Epithelial cell of proximal tubule (primary cell): ENCODE measurements at places on chromosomes 1 and 21.

DNA sequence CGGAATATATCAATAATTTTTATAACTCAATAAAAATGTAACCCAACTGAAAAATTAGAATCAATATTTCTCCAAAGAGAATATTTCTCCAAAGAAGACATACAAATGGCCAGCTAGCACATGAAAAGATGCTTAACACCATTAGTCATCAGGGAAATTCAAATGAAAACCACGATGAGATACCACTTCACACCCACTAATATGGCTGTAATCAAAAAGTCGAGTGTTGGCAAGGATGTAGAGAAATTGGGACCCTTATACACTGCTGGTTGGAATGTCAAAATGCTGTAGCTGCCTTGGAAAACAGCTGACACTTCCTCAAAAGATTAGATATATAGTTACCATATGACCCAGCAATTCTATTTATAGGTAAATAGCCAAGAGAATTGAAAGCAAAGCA lies 133.0 kb downstream of the GPR52 start:
- DNase-seq: no peak

GRCh38 chr1:40849801-40850592 lies 12.2 kb downstream of the CITED4 start:
- no peak for DNase-seq

DNA sequence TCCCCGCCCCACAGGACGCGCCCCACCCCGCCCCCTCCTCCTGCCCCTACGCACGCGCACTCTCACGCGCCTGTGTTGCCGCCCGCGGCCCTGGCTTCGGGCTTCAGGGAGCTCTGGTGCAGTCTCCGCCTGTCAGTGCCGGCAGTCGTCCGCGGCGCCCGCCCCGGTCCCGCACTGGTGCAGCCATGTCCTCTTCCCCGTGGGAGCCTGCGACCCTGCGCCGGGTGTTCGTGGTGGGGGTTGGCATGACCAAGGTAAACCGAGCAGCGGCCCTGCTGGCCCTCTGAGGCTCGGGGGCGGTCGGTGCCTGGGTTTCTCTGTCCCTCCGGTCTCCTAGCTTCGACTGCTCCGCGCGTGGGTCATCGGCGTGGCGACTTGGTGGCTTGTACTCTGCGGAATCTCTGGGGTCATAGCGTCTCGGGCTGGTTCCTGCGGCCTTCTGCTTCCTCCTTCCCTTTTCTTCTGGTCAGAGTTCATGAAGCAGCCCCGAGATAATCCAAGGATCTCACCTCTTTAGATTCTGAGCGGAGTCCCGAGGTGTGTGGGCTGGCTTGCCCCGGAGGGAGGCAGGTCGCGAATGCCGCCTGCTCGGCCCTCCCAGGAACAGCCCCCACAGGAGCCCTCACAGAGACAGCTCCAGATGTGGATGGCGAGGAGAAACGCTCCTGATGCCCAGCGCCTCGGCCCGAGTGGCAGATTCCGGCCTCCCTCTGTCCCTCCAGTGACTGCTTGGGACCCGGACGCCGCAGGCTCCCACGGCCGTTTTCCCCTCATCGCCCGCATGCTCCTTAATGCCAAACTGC lies at the start of gene SCP2:
SCP2 (plus strand) TSS at position 65 of the 803 bp plus-strand sequence; CDS start at position 186, 121 bp downstream.
- no peak for DNase-seq

- DNase-seq: no peak
Observed at GRCh38 chr1:157085421-157085820, 14.2 kb downstream of the ETV3L start.

- no peak for DNase-seq
Observed at GRCh38 chr1:151523326-151523725, 12.1 kb downstream of the CGN start.
